ENCODE measurements at places on chromosomes 16 and 17. TPM values are rescaled to one million over a fixed set of nuclear protein-coding genes. Genes with fewer than 3 reads are reported as not detected.

The STX8 gene
- 91.7 TPM for total RNA-seq

The SPNS2 gene
- 0.25 TPM for total RNA-seq

The FOXF1 gene
- total RNA-seq: not detected

The GNG13 gene
- not detected for total RNA-seq

GRCh38 chr16:47700857-47701587, 239.9 kb downstream of the PHKB start:
- H3K27ac ChIP-seq: no peak overlapping the region
- no peak overlapping the region for H3K4me3 ChIP-seq
- peaks cover 9% of the 10 kb centered on the region for H3K4me1 ChIP-seq
- no peaks in the 10 kb centered on the region for H3K27me3 ChIP-seq
- H3K36me3 ChIP-seq: peaks cover 34% of the 10 kb centered on the region

GRCh38 chr16:47881574-47881973, 274.2 kb downstream of the ABCC12 start:
- H3K4me1 ChIP-seq: no peaks in the 10 kb centered on the region
- DNase-seq: no peak
- H3K36me3 ChIP-seq: no peaks in the 10 kb centered on the region
- no peak overlapping the region for H3K4me3 ChIP-seq

DNA sequence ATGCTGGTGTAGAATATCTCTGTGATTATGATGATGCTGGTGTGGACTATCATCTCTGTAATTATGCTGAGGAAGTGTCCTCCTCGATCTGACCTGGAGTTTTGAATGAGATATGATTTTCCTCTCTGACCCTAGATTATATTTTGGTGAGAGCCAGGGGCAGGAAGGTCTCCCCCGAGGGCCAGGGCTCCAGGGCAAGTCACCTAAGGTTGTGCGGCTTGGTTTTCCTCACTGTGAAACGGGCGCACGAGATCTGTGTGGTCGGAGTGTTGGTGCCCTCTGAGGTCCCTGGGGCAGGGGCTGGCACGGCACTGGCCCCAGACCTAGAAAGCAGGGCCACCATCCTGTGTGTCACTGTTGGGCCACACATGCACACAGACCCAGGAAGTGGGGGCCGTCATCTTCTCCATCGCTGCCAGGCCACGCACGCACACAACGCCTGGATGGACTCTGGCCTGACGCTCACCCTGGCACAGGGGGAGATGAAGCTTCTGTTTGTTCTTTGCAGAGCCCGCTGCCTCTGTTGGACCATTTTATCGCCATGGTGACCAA, 67.7 kb upstream of the ZNF469 start:
- no peaks in the 10 kb centered on the region for H3K36me3 ChIP-seq
- H3K4me1 ChIP-seq: no peaks in the 10 kb centered on the region
- DNase-seq: no peak
- H3K4me3 ChIP-seq: no peak overlapping the region
- no peak overlapping the region for H3K27ac ChIP-seq
- peaks cover 7% of the 10 kb centered on the region for H3K27me3 ChIP-seq

DNA sequence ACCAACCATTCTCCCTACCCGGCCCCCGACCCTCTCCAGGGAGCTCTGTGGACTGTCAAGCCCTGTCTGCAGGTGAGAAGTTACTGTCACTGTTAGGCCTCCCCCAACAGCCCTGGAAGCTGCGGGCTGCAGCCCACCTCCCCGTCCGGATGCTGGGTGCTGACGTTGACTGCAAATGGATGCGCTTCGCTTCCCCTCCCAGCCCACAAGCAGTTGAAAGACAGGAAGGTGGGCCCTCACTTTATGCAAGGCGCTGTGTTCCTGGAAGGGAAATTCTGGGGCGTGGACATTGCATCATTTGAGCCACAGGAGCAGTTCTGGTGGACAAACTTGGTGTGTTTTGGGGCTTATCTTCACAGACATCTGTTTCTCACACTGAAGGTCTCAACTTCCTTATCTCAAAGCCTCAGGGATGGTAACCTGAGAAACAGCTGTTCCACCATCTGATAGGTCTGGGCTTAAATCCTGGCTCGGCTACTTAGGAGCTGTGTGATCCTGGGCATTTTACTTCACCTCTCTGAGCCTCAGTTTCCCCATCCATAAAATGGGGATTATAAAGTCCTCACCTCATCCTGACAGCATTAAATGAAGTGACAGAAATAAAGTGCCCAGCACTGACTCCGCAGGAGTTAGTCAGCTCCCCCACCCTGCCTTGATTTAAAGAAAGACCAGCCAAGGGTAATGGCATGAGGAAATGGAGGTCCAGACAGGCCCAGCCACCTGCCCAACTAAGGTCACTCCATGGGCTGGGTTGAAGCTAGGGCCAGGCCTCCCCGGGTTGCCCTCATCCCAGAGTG, 4.6 kb upstream of the DRC7 start:
- peaks cover 31% of the 10 kb centered on the region for H3K4me1 ChIP-seq
- H3K27ac ChIP-seq: peak overlapping the region; percentile 85
- DNase-seq: peak; percentile 60
- H3K4me3 ChIP-seq: peak overlapping the region; percentile 14

DNA sequence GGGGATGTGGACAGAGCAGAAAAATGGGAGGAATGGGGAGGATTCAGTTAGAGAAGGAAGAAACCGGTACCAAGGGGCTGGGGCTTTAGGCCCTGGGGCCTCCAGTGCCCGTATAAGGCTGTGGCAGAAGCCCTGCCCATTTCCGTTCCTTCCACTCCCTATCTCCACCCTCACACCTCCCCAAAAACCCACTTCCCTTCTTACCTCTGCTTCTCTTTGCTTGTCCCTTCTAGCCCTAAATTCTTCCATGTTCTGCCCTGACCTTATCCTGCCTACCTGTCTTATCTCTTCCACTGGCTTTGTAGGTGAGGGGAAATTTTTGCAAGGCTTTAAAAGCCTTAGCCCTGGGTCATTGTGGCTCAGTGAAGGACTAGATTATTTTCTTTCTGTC, 4.1 kb downstream of the RNF167 start:
- DNase-seq: peak; percentile 82
- H3K4me1 ChIP-seq: peaks cover 40% of the 10 kb centered on the region
- H3K27ac ChIP-seq: peak overlapping the region; percentile 99
- peak overlapping the region; percentile 92 for H3K4me3 ChIP-seq

DNA sequence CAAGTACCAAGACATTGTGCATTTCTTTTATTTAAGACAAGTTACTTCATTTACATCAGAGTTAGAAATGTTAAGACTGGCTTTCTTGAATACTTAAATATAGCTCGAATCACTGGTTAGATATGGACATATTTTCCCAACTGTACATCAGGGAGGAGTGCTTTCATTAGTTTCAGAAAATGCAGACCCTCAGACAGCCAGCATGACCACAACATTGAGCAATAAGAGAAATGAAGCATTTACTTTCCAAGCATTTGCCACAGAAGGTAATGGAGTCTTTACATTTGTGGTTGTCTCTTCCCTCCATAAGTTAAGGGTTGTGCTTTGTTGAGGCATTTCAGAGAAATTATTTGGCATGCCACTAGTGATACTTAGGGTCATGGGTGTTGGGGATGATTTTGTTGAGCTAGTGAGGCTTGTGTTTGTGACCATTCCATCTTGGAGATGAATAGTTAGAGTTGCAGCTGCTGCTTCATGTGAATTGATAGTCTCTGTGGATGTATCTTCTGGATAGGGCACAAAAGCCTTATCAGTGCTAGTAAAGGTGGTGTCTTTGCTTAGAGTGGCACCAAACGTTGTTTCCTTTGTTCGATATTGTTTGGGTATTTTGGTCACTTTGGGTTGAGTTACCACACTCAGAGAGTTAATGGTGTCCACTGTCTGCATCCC, 2.1 kb downstream of the OMG start:
- H3K4me3 ChIP-seq: no peak overlapping the region
- no peak for DNase-seq
- H3K36me3 ChIP-seq: peaks cover 2% of the 10 kb centered on the region
- H3K27me3 ChIP-seq: no peaks in the 10 kb centered on the region

GRCh38 chr16:47082099-47082865, 61.5 kb downstream of the NETO2 start:
- H3K4me3 ChIP-seq: no peak overlapping the region
- H3K36me3 ChIP-seq: no peaks in the 10 kb centered on the region
- DNase-seq: no peak
- H3K27me3 ChIP-seq: no peaks in the 10 kb centered on the region
- H3K4me1 ChIP-seq: no peaks in the 10 kb centered on the region

- no peak overlapping the region for H3K4me3 ChIP-seq
- DNase-seq: no peak
- H3K36me3 ChIP-seq: peaks cover 75% of the 10 kb centered on the region
- H3K27me3 ChIP-seq: no peaks in the 10 kb centered on the region
- H3K4me1 ChIP-seq: peaks cover 5% of the 10 kb centered on the region
- H3K27ac ChIP-seq: no peak overlapping the region
Measured at GRCh38 chr16:58536278-58536677, 21.0 kb downstream of the SETD6 start.

DNA sequence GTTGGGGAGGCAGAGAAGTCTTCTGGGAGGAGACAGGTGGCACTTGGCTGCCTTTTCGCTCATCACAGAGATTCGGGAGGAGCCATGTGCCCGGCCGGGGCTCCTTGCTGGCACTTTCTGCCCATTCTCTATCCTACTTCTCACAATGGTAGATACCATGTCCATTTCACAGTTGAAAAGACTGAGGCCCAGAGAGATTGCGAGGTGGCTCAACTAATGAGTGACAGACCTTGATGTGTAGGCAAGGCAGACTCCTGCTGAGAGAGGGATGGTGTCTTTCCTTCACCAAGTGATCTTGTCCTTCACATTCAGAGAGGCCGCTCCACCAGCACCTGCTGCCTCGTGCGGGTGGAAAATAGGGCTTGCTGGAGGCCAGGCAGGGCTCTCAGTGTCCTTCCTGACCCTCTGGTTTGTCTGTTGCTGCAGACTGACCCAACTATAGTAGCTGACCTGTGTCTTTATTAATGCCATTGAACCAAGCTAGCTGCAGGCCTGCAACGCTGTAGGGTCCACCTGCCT, 42.1 kb downstream of the MPRIP start:
- no peak overlapping the region for H3K27ac ChIP-seq
- no peaks in the 10 kb centered on the region for H3K27me3 ChIP-seq
- H3K4me3 ChIP-seq: no peak overlapping the region
- peaks cover 15% of the 10 kb centered on the region for H3K4me1 ChIP-seq
- peaks cover 15% of the 10 kb centered on the region for H3K36me3 ChIP-seq

GRCh38 chr16:70679671-70680494, 6.0 kb downstream of the MTSS2 start:
- no peak overlapping the region for H3K27ac ChIP-seq
- DNase-seq: no peak
- peaks cover 4% of the 10 kb centered on the region for H3K27me3 ChIP-seq
- H3K4me3 ChIP-seq: no peak overlapping the region
- no peaks in the 10 kb centered on the region for H3K36me3 ChIP-seq
- H3K4me1 ChIP-seq: peaks cover 12% of the 10 kb centered on the region

- H3K36me3 ChIP-seq: no peaks in the 10 kb centered on the region
- H3K4me3 ChIP-seq: no peak overlapping the region
- DNase-seq: no peak
- no peak overlapping the region for H3K27ac ChIP-seq
Measured at GRCh38 chr16:65697521-65697920, 575.7 kb upstream of the CDH11 start.

DNA sequence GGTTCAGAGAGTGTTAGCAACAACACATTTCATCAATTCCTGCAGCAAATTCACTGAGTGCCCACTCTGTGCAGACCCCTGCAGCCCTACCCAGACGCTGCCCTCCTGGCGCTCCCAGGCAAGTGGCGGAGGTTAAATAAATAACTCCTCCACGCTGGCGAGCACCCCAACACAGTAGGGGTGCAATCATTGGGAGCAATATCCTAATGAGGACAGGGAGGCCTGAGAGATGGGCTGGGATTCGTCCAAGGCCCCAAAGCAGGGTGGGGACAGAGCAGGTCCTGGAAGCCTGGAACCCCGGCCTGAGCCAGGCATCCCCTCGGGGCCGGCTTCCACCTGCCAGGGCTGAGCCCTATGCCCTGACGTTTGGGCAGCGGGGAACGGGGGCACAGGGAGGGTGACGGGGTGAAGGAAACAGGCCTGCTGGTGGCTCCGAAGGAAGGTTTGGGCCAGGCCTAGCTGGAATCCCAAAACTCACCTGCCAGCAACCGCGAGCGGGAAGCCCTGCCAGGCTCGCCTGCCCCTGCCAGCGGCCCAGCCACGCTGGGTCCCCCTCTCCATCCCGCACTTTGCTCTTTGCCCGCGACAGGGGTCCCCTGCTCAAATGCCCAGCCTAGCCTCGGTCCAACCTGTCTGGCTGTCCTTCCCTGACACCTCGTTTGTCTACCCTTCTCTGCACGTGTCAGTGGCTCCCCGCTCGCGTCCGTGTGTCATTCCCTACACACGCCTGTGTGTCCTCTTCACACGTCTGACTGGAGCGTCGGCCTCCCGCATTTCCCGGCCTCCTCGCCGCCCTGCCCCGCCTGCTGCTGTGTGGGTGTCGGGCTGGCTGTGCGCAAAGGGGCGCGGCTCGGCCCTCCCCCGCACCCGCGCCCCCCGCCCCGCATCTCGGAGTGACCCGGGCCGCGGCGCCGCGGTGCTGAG, 721 bp upstream of the BEAN1 start:
- no peaks in the 10 kb centered on the region for H3K4me1 ChIP-seq
- no peak for DNase-seq
- H3K27me3 ChIP-seq: peaks cover 74% of the 10 kb centered on the region
- H3K27ac ChIP-seq: no peak overlapping the region
- H3K4me3 ChIP-seq: no peak overlapping the region
- no peaks in the 10 kb centered on the region for H3K36me3 ChIP-seq

DNA sequence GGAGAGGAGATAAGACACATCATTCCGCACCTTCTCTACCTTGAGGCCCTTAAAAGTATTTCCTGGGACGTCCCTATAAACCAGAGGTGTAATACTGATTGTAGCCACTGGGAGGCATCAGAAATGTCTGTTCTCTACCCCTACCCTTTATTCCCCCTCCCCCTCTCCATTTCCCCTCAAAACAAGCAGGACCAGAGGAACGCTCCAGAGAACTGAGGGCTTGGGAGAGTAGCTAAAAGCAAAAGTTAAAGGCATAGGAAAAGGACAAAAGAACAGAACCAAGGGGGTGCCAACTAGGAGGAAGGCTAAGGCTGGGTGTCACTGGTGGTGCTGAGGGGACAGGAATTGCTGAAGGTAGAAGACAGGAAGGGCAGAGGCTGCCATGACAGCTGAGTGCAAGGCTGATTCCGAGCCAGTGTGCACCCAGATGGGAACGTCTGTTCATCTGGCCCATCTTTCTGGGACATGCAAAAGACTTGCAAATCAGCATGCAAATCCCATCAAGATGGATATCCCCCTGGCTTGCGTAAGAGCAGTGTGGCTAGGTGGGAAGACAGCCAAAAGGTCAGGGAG, 6.7 kb downstream of the CAMTA2 start:
- H3K36me3 ChIP-seq: peaks cover 52% of the 10 kb centered on the region
- peaks cover 29% of the 10 kb centered on the region for H3K4me1 ChIP-seq
- peak overlapping the region; percentile 72 for H3K27ac ChIP-seq
- H3K4me3 ChIP-seq: no peak overlapping the region
- DNase-seq: peak; percentile 79

- no peaks in the 10 kb centered on the region for H3K27me3 ChIP-seq
- H3K4me1 ChIP-seq: peaks cover 42% of the 10 kb centered on the region
- H3K27ac ChIP-seq: no peak overlapping the region
- H3K36me3 ChIP-seq: peaks cover 44% of the 10 kb centered on the region
- no peak overlapping the region for H3K4me3 ChIP-seq
Measured at GRCh38 chr17:40451420-40451819, 8.2 kb downstream of the IGFBP4 start.

All from activated CD4-positive, alpha-beta T cell treated with anti-CD3 and anti-CD28 coated beads, Interleukin-2, amount 10 ng/mL, durations not matched to agents 7 days and 5 days (primary cell).